ENCODE measurements at places on chromosomes 4 and X.

- DNase-seq = no peak
Measured at GRCh38 chr4:68079928-68080327, 49.7 kb downstream of the TMPRSS11F start.

DNA sequence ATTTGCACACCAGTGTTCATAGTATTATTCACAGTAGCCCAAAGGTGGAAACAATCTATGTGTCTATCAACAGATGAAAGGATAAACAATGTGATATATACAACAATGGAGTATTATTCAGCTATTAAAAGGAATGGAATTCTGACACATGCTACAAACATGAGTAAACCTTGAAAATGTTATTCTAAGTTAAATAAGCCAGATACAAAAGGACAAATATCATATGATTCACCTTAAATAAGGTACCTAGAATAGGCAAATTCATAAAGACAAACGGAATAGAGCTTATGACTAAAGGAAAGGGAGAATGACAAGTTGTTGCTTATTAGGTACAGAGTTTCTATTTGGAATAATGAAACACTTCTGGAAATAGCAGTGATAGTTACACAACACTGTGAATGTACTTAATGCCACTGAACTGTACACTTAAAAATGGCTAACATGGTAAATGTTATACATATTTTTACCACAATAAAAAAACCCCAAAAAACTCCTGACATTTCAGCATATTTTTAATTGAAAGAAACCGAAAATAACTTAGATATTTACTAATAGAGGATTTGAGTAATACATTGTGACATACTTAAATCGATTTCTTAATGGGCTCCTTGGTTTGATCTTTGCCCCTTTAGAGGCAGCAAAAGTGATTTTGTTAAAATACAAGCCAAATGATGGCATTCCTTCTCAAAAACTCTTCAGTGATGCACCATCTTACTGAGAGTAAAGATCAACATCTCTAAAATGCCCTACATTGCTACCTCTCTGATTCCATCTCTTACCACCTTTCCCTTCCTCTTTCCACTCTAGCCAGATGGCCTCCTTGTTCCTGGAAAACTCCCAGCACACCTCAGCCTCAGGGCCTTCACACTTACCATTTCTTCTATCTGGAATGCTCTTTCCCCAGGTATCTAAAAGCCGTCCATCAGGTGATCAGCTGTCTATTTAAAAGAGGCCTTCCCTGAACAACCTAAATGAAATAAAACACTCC is 8.6 kb upstream of the CYP2U1 start:
- no peak for DNase-seq

- DNase-seq = no peak
Measured at GRCh38 chrX:39905538-39905891, 192.2 kb downstream of the BCOR start.

DNA sequence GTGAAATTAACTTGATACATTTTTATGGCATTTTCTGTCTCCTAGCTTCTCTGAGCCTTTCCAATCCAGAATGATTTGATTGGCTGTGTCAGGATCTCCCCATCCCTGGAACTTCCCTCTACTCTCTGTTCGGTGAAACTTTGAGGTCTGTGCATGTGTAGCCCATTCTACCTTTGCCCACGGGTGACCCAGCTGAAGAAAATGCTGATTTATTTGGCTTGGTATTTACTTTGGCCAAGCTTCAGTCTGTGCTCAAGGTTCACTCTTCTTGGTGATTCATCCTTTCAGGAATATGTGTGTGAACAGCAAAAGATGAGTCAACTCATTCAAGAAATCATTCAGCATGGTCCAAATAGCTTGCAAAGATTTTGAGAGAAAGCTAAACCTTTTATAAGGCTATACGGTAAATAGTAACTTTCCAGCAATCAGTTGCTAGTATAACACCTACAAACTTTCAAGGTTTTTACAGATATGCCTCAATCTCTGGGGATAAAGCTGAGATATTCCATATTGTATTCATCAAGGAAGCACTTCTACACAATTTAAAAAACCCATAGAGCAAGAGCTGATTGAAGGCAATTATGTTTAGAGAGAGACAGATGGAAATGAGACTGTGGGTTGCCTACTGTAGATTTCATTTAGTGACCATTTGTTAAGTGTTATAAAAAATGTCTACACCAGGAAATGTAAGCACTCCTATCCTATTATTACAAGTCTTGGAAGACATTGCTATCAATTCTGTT is 233.9 kb upstream of the CXXC4 start:
- DNase-seq = no peak

GRCh38 chrX:77087529-77088169 is 359.5 kb upstream of the FGF16 start:
- no peak for DNase-seq

- DNase-seq = no peak
Measured at GRCh38 chrX:27163236-27163635, 299.9 kb downstream of the PPP4R3C start.

- DNase-seq = no peak
Measured at GRCh38 chr4:109408711-109409110, 24.9 kb upstream of the SEC24B start.

- no peak for DNase-seq
Measured at GRCh38 chr4:9989918-9990635, 31.2 kb downstream of the SLC2A9 start.

GRCh38 chr4:7368296-7368695 is 66.4 kb downstream of the PSAPL1 start:
- no peak for DNase-seq

DNA sequence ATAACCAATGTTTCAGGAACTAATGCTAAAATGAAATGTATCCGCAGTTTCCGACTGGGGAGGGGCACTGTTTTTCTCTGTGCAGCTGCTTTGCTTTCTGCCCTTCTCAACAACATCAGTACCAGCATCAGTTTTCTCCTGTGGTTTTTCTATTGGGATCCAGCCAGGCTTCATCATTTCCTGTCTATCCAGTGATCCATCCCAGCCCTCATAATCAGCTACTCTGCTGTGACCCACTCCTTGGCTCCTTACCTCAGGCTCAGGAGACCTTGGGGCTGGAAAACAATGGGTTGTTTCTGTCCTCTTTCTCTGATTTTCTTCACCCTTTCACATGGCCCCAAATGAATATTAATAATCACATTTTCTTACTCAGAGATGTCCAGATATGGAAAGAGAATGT is 222.2 kb upstream of the DKK2 start:
- DNase-seq = no peak

DNA sequence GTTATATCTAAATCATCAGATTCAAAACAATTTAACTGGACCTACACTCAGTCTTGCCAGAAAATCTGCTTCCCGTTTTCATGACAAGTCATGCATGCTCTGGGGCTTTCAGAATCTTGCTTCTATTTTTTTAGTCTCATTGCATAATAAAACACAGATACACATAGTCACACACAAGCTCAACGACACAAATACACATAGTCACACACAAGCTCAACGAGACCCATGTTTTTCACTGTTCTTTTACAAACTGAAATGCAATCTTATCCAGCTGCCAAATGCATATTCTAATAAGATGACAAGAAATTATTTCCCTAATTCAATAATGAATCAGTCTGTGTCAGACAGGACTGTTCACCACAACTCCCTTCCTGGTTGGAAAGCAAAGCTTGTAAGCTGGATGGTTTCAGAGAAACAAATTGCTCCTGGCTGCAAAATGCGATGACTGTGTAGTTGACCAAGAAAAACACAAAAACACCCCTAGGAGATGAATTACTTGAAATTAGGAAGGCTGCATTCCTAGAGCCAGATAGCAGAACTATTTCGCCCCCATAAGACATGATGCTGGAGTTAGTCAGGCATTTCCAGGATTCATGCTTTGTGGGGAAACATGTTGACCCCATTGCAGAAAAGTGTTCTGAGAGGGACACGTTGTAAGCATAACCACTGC is 208.7 kb downstream of the CHIC2 start:
- no peak for DNase-seq

GRCh38 chr4:60133375-60133774 is 1066.8 kb upstream of the ADGRL3 start:
- no peak for DNase-seq

DNA sequence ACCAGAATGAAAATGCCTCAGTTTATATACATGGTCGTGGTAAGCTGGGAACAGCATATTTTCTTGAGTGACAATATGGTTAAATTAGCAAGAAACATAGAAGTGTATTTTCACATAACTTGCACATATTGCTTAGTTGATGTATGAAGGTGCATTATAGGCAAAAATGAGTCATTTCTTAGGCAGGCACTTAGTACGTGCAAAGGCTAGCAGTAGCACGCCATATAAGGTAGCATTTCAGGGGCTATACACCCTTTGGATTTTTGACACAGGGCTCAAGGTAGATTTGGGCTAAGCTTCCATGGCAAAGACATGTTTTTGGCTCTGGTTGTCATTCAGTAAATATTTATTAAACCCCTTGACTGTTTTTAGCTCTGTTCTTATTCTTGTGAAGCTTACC is 33.1 kb downstream of the PCDH7 start:
- DNase-seq = no peak

GRCh38 chrX:77510007-77510406 is 62.8 kb downstream of the FGF16 start:
- no peak for DNase-seq

DNA sequence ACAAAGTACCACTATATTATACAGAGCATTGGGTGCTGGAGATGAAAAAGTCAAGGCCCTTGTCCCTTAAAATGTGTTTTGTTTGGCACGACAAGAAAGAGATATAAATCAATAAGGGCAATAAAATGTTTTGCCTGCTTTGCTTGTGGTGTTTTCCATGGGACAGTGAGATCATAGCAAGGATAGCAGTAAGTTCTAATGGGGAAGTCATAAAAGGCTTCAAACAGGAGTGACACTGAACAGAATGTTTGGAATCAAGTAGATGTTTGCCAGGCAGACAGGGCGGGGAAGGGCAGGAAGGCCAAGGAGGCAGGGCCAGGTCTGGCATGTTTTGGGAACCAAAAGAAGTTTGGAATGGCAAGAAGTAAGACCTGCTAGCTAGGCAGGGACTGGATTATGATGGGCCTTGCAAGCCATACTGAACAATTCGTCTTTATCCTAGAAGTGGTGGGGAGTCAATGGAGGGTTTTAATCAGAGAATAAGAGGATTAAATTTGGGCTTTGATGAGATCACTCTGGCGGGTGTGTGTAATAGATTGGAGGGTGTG is 16.4 kb downstream of the FGF2 start:
- no peak for DNase-seq

- no peak for DNase-seq
Measured at GRCh38 chr4:102678107-102678506, 82.7 kb downstream of the MANBA start.

- no peak for DNase-seq
Measured at GRCh38 chr4:17865866-17866363, 55.1 kb downstream of the NCAPG start.

GRCh38 chrX:138711399-138712347 is at the start of gene FGF13:
TSS of gene FGF13 (minus strand) at chrX:138711717. CDS start at chrX:138711003, 714 bp downstream.
- no peak for DNase-seq

GRCh38 chrX:119502727-119503483 is 34.7 kb downstream of the SLC25A5 start:
- DNase-seq = peak; percentile 25

DNA sequence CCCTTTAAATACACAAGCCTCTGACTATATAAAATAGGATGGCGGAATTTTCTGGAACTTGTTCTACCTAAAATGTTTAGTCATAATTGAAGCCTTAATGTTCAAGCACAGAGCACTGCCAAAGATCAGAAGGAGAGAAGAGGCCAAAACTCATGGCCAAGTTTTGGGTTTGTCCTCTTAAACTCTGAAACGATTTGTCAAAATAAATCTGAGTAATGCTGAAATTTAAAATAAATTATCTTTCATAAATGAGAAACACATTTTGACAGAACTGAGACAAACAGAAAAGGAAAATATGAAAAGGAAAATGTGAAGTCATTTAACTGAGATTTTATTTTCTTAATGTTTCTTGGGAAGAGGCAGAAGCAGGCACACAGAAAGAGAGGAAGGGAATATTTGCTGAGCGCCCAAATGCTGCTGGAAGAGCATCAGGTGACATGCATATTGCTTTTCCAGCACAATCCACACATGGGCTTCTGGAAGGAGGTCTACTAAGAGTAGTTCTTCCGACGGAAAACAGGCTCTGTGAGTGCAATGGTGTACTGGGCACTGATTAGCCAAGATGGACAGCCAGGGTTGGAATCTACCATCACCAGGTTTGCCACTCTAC is 47.4 kb upstream of the ZNF518B start:
- DNase-seq = no peak

DNA sequence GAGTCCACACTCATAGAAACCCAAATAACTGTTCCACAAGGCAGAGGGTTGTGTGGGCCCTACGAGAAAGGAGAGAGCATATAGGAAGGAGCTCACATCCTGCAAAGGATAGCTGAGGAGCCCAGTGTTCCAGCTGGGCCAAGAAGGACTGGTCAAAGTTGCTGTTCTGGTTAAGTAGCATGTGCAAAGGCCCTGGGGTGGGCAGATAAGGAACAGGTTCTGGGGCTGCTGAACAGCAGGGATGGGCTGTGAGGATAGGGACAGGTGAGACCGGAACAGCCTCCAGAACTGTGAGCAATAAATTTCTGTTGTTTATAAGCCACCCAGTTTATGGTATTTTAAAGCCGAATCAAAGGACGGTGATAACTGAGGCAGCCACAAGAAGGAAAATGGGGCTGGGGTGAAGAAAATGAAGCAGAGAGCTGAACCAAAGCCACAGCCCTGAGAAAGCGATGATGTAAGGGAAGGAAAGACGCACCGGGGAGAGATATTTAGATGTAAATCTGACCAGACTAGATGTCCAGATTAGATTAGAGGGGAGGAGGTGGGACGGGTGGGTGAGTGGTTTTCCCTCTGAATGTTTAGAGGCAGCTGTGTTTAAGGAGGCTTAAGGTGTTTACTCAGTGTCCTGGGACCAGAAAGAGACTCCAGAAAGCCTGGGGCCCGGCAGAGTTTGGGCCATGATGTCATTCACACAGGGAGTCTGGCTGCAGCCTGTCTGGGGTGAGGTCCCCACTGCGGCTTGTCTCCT is 180.8 kb upstream of the BCOR start:
- DNase-seq = peak; percentile 81

- no peak for DNase-seq
Measured at GRCh38 chrX:134407065-134407376, 52.9 kb upstream of the HPRT1 start.

DNA sequence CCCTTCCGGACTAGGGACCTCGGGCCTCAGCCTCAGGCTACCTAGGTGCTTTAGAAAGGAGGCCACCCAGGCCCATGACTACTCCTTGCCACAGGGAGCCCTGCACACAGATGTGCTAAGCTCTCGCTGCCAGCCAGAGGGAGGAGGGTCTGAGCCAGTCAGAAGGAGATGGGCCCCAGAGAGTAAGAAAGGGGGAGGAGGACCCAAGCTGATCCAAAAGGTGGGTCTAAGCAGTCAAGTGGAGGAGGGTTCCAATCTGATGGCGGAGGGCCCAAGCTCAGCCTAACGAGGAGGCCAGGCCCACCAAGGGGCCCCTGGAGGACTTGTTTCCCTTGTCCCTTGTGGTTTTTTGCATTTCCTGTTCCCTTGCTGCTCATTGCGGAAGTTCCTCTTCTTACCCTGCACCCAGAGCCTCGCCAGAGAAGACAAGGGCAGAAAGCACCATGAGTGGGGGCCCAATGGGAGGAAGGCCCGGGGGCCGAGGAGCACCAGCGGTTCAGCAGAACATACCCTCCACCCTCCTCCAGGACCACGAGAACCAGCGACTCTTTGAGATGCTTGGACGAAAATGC is at the start of gene WAS:
Gene WAS, plus strand, starts transcription at position 389 of the 572 bp plus-strand sequence. Its CDS starts 55 bp downstream, at position 444.
- DNase-seq = peak; percentile 60
